ENCODE measurements at places on chromosomes 6 and 20. TPM values are rescaled to one million over a fixed set of nuclear protein-coding genes. Genes with fewer than 3 reads are reported as not detected.

DNA sequence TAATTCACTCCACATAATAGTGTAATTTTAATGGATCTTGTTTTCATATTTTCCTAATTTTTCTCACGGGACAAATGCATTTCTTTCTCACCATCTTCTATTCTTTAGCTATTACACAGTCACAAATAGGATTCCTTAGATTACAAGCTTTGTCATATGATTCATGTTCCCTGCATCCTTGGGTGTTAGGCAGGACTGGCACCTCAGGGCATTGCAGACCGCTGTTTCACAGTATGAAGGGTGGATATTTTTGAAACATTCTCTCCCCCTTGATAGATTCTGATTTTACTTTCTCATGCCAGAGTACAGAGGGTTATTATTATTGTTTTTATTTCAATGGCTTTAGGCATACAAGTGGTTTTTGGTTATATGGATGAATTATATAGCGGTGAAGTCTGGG lies 602.5 kb downstream of the PHF3 start:
- no peaks in the 10 kb centered on the region for H3K27me3 ChIP-seq
- H3K4me3 ChIP-seq, result no peak overlapping the region

- H3K27me3 ChIP-seq, result no peaks in the 10 kb centered on the region
- peak overlapping the region; percentile 91 for H3K27ac ChIP-seq
- peak overlapping the region; percentile 89 for H3K4me3 ChIP-seq
- H3K4me1 ChIP-seq, result peaks cover 6% of the 10 kb centered on the region
- DNase-seq, result peak; percentile 56
Measured at GRCh38 chr6:87701344-87701675, 723 bp downstream of the AKIRIN2 start.

CENPW gene
- 4.0 TPM for total RNA-seq

TRDN gene
- 0.22 TPM for total RNA-seq

DNA sequence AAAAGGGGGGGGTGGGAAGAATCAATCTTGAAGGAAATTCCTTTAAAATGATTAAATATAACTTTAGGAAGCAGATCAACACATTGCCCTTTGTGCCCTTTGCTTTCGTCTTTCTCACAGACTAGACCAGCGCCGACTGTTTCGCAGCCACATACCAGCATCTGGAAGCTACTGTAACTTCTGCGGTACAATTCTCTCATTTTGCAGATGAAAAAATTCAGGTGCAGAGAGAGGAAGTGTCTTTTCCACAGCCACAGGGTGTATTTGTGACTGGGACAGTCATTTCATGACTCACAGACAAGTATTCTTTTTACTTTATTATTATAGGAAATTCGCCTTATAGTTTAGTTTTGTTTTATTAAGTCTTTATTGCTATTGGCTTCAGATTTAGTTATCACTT lies 84.2 kb downstream of the UST start:
- no peak for DNase-seq
- H3K27me3 ChIP-seq, result no peaks in the 10 kb centered on the region
- H3K36me3 ChIP-seq, result no peaks in the 10 kb centered on the region
- no peak overlapping the region for H3K27ac ChIP-seq
- peaks cover 2% of the 10 kb centered on the region for H3K4me1 ChIP-seq

All from ovary (tissue), 10 donors.